C1 segment of cervical spinal cord (tissue), 14 donors: ENCODE measurements at places on chromosomes 4 and X.

DNA sequence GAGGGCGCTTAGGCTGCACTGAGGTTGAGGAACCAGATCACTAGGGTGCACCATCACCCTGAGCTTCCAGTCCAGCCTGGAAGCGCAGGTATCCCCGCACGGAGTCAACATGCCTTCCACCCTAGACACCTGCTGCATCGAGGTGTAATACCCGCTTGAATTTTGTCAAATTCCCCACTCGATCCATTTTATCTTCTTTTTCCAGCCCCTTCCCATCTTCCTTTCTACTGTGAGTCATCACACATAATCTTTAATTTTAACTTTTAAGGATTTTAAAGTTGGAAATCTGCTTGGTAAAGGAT lies 821 bp downstream of the PLK4 start:
- no peak for DNase-seq

DNA sequence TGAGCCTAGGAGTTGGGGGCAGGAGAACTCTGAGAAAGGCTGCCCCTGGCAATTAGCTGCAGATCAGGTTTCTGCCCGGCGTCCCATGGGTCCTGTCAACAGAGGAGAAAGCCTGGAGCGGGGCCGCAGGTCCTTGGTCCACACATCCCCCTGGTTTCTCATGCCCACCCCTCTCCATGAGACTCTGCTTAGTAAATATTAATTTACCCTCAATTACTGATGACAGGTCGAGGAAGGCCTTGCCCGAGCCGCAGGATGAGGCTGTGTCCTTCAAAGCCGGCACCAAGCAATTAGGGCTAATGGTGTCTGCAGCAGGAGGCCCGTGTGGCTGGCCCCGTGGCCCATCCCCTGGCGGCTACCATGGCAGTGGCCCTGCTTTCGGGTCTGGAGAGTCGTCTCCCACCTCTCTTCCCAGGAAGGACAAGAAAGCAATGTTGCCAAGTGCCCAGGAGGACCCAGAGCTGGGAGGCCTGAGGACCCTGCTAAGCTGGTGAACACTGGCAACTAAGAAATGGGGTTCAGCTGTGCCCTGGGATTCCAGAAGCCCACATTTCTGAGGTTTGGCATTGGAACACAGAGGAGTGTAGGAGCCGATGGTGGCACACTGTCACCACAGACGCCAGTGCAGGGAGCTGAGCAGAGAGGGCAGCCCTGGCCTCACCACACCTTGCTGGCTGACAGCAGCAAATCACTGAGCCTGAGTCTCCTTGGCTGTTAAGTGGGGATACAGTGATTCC lies 114.6 kb downstream of the CPZ start:
- DNase-seq: no peak

DNA sequence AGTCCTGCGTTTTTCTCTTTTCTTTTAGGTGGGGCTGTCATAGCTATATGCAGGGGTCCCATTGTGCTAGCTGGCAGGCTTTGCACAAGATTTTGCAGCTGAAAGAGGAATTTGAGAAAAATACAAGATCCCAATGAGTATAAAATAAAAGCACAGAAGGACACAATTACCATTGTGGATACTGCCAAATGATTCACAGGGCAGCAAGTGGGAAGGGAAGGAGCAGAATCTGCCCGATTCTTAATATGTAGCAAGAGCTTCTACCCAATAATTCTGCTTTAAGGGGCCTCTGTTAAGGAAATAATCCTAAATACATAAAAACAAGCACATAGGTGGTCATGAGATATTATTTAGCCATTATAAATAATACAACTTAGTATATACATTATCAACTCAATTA lies 25.9 kb upstream of the ING2 start:
- DNase-seq: no peak

DNA sequence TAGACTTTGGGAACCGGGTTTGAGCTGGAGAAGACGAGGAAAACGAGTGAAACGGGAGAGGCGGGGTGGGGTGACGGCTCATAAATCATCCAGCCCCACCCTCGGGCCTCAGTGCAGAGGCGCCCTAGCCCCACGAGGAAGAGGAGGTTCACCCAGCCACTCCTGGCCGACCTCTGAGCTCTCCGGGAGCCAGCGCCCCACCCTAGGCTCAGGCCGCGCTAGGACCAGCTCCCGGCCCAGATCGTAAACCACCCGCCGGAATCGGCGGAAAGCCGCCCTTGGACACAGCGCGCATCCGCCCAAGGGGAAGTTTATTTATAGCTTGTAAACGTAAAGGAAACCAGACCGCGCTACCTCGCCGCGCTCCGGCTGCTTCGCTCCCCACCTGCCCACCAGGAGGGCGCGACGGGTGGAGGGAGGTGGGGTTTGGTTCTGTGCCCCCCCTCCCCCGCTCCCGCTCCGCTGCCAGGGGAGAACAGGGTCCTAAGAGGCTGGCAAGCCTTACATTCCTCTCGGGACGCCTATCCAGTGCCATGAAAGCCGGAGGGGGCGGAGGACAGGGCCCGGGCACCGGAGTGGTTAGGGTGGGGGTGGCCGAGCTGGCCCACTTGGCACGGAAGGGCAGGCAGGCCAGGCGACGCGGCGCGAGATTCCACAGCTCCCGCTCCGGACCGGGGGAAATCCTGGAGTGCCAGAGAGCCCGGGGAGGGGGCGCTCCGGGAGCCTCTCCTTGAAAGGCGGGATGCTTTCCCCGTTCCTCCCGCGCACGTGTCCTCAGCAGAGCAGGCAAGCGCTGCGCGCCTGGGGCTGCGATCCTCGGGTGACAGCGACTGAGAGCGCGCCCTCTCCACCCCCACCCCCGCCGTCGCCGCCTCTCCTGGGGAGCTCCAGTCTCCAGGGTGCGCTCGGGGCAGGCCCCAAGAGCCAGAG lies 84.2 kb downstream of the BCOR start:
- no peak for DNase-seq

DNA sequence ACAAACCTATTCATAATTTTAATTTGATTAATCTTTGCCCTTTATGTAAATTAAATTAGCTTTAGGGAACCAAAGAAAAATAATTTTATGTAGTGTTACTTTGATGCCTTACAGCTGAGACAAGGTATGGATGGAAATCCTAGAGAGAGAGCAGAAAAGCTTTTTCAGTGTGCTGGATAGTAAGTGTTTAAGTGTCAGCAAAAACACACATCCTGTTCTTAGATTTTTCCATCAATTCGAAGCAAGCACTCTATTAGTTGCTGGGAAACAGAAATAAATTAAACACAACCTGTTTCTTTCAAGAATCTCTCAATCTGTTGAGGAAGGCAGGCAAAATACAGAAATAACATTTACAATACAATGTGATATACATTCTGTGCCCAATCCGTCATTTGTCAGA lies 327.8 kb downstream of the GALNTL6 start:
- DNase-seq: no peak

DNA sequence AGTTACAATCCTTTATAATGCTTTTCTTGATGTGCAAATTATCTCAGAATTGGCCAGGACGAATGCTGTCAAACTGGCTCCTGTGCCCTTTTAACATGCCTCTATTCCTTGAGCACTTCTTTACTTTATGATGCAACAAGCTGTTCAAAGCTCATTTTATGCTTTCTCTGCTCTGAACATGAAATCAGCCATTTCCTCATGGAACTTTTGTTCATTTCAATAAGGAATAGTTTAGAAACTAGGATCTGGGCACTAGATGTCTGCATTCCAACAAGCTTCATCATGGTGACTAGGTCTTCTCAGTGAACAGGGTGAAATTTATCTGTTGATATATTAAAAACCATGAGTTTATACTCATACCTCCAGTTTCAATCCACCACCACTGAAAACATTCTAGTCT lies 87.3 kb upstream of the TEX13A start:
- no peak for DNase-seq

DNA sequence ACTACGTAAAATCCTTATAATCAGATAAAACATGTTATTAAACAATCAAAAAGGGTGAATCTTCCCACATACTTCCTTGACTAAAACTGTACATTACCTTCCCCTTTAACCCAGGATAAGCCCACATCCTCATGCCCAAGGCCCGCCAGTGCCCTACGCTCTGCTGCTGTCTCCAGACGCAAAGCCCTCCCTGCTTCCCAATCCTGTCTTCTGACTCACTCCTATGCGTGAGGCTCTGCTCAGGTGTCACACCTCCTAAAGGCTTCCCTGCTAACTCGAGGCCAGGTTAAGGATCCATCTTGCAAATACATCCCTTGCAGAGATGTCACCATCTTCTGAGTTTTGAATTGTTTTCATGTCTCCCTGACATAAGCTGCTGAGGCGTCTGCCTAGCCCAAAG lies 61.6 kb downstream of the STX18 start:
- DNase-seq: no peak

DNA sequence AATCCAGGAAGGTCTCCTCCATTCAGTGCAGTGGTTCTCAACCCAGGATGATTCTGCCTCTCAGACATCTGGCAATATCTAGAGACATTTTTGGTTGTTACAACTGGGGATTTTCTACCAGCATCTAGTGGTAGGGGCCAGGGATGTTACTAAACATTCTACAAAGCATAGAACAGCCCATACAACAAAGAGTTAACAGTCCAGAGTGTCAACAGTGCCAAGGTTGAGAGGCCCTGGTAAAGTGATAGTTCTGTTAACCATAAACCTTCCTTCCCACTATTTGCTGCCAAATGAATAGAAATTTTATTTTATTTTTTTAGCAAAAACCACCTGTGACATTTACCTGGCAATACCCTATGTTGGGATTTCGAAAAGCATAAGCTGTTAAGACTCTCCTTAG lies 92.8 kb upstream of the UCP1 start:
- DNase-seq: no peak

GRCh38 chrX:2242326-2242725 lies 258.4 kb downstream of the DHRSX start:
- no peak for DNase-seq

DNA sequence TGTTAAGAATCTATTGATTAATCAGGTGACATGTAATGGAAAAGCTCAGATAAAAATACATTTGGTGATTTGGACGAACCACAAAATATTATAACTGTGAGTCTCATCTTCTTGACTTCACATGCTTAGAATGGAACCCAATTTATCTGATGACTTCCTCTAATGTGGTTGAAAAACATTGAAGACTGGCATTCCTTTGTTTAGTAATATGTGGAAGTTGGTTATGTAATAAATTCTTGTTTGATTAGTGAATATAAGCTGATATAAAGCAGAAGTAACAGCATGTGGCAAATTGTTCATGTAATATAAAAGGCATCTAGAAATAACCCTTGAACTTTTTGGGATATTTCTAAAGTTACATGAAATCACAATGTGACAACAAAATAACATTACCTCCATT lies 9.7 kb downstream of the GIMD1 start:
- DNase-seq: no peak

DNA sequence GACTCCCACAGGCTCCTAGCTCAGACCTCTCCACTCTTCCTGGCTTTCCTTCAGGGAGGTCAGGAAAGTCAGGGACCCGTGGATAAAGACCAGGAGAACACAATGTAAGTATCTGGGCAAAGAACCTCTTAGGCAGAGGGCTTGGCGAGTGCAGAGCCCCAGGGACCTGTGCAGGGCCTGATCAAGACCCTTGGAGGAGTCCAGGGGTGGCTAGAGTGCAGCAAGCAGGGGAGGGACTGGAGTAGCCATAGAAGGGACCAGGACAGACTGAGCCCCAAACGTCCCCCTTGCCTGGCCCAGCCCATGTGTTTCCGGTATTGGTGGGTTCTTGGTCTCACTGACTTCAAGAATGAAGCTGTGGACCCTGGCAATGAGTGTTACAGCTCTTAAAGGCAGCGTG lies 5.9 kb upstream of the TNIP2 start:
- DNase-seq: no peak

DNA sequence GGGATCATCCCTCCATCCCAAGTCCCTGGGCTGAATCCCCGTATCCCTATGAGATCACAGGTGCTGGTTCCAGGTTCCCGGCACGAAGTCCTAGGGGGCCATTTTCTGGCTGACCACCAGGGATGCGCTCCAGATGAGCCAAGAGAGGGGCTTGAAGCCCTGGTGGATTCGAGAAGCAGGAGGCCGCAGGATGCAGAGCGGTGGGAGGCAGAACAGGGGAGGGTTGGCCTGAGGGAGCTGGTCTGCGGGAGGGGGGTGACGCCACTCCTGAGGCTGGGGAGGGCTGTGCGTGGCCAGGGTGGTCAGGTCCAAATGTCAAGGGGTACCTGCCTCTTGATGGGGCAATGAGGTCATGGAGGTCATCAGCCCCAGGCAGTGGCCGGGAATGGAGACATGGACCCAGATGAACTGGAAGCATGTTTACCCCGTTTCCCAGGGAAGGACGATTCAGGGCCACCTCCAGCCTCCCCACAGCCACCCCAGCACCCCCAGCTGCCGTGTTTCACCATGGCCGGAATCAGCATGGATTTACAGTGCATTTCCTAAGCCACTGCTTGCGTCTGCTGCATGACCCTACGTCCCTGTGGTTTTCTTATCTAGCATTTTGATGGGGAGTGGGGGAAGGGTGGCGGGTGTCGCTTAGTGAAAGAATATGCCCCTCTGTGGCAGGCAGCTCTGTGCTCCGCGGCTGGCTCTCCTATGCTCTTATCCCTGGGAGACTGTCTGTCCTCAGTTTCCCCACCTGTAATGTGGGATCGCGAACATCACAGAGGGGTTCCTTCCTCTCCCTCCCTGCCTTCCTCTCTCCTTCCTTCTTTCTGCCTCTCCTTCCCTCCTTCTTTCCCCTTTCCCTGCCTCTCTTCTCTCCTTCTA lies 17.0 kb upstream of the HTRA3 start:
- DNase-seq: no peak

DNA sequence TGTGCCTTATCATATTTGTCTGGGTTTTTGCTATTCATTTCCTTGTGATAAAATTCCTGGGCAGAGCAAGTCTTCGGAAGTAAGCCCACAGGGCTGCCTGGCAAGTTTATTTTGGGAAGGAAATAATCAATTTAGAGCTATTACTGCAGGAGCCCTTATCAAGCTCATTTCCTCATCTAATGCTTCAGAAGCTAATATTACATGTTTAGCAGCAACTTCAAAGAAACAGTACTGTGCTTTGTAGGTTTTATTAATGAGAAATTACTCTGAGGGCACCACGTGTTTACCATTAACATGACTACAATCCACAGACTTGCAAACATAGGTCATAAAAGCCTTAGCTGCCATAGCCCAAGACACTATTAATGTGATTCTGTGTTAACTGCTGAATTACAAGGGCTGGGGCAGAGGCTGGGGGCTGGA lies 540.0 kb downstream of the SPRY1 start:
- DNase-seq: no peak
